ENCODE measurements at places on chromosomes 4 and X. TPM values are rescaled to one million over a fixed set of nuclear protein-coding genes. Genes with fewer than 3 reads are reported as not detected.

RHOXF2B gene
- total RNA-seq: not detected

PDE5A gene
- 0.11 TPM for total RNA-seq

CCDC110 gene
- 0.34 TPM for total RNA-seq

PDZD4 gene
- 26.8 TPM for total RNA-seq

MAGED4 gene
- 0.58 TPM for total RNA-seq

CSAG1 gene
- total RNA-seq: not detected

WWC2 gene
- total RNA-seq: 4.9 TPM

GABRG1 gene
- total RNA-seq: not detected

GRCh38 chr4:71932941-71933340 is 98.9 kb upstream of the NPFFR2 start:
- no peak overlapping the region for H3K4me3 ChIP-seq
- no peak overlapping the region for H3K27ac ChIP-seq
- DNase-seq: no peak

DNA sequence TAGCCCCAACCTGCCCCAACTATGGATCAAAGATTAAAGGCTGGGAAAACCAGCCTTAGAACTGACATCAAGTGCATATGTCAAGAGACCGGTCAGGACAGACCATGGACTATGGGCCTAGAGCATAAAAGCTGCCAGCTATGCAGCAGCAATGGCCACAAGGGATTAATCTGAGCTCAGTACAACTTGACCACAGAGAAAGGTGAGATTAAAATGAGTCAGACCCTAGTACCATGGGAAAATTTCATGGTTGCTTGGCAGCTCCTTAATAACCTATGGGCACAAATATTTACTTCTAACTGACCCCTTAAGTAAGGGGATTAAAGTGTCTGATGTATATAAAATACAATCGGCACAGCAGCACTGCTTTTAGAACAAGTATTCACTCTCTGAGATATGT is 54.4 kb downstream of the CBR4 start:
- DNase-seq: no peak
- H3K4me3 ChIP-seq: no peak overlapping the region
- H3K27me3 ChIP-seq: no peaks in the 10 kb centered on the region
- H3K4me1 ChIP-seq: no peaks in the 10 kb centered on the region
- no peaks in the 10 kb centered on the region for H3K36me3 ChIP-seq

DNA sequence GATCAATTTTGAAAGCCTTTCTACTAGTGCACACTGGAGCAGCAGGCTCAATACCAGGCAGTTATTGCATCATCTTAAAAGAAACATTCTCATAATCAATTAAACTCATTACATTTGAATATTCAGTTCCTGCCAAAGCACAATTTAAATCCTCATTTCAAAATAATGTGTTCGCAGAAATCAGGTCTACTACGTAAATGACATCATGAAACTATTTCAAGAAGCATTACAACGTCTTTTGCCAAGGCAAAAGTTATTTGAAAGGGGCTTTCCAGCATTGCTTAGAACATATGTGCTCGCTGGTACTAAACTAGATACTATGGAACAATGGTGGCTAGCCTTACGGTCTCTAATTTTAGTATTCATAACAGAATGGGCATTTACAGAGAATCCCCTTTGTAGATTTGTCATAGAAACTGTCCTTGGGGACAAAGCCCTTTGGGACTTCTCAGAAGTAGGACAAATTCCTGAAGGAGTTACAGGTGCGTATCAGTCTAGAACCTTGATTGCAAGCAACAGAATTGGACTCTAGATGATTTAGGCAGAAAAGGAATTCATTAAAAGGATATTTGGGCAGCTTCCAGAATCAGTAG is 27.6 kb upstream of the HUWE1 start:
- no peaks in the 10 kb centered on the region for H3K36me3 ChIP-seq
- H3K4me3 ChIP-seq: peak overlapping the region; percentile 43
- H3K27ac ChIP-seq: peak overlapping the region; percentile 92
- H3K27me3 ChIP-seq: no peaks in the 10 kb centered on the region
- peaks cover 56% of the 10 kb centered on the region for H3K4me1 ChIP-seq
- DNase-seq: no peak

DNA sequence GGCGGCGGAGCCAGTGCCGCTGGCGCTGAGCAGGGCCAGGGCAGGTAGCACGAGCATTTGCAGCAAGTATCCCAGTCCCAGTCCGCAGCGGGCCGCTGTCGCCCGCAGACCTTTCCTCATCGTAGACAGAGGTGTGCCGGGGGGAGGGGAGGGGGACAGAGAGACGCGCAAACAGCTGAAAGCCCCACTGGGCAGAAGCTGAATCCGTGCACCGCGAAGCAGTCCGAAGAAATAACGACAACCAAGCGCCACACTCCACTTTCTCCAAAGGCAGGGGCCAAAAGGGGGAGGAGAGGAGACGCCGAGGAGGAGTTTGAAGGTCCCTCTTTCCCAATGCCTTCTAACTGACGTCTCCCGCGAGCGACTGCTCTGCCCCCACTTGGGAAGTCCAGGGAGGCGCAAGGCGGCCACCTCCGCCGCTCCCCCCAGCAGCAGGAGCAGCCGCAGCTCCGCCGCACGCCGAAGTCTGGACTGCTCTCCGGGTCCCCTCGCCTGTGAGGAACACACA is at the start of gene UNC5C:
TSS of gene UNC5C (minus strand) at position 236 of the 508 bp plus-strand sequence.
- no peak within 1 kb of the TSS for H3K27ac ChIP-seq
- peak within 1 kb of the TSS; percentile 42 for H3K4me3 ChIP-seq
- H3K27me3 ChIP-seq: peaks cover 46% of the 10 kb centered on the region
- H3K4me1 ChIP-seq: peaks cover 20% of the 10 kb centered on the region

- no peaks in the 10 kb centered on the region for H3K4me1 ChIP-seq
- no peak overlapping the region for H3K4me3 ChIP-seq
- H3K27ac ChIP-seq: no peak overlapping the region
- DNase-seq: no peak
- H3K27me3 ChIP-seq: no peaks in the 10 kb centered on the region
These were observed 119.0 kb upstream of the SLC6A14 start for GRCh38 chrX:116317409-116317808.

- H3K4me3 ChIP-seq: no peak overlapping the region
- H3K27me3 ChIP-seq: no peaks in the 10 kb centered on the region
- no peaks in the 10 kb centered on the region for H3K4me1 ChIP-seq
- no peak for DNase-seq
These were observed 17.3 kb downstream of the F11 start for GRCh38 chr4:186283311-186283710.

- peaks cover 14% of the 10 kb centered on the region for H3K4me1 ChIP-seq
- no peak overlapping the region for H3K4me3 ChIP-seq
- H3K27me3 ChIP-seq: no peaks in the 10 kb centered on the region
- no peak overlapping the region for H3K27ac ChIP-seq
- no peak for DNase-seq
These were observed 37.7 kb downstream of the ARHGEF9 start for GRCh38 chrX:63747331-63747730.

DNA sequence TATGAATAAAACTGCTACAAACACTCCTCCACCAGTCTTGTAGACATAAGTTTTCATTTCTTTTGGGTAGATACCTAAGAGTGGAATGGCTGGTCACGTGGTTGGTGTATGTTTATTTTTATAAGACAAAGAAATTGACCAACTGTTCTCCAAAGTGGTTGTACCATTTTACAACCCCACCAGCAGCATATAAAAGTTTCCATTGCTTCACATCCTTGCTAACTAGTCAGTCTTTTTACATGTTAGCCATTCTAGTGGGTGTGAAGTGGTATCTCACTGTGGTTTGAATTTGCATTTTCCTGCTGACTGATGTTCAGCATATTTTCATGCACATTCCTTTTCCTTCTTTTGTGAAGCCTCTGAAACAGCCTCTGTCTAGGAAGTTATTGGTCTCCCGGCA is 76.2 kb upstream of the ADGRG2 start:
- H3K4me1 ChIP-seq: no peaks in the 10 kb centered on the region
- H3K27ac ChIP-seq: no peak overlapping the region
- H3K4me3 ChIP-seq: no peak overlapping the region
- H3K27me3 ChIP-seq: no peaks in the 10 kb centered on the region
- peak; percentile 36 for DNase-seq
- H3K36me3 ChIP-seq: no peaks in the 10 kb centered on the region

DNA sequence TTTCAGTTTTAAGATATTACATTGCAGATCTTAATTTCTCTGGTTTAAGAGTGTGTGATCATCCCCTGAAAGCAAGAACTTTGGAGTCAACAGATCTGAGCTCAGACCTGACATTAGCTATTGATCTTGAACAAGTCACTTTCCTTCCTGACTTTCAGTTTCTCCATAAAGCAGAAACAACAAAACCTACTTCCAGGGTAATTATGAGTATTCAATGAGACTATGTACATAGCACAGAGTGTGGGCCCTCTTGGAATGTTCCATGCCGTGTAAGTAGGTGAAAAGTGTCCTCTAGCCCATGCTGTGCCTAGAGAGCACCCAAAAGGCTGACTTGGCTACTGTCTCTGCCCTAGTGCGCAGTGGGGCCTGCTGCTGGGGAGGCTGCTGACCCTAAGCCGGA is 188.0 kb upstream of the RPL34 start:
- H3K27me3 ChIP-seq: no peaks in the 10 kb centered on the region
- no peak overlapping the region for H3K4me3 ChIP-seq

DNA sequence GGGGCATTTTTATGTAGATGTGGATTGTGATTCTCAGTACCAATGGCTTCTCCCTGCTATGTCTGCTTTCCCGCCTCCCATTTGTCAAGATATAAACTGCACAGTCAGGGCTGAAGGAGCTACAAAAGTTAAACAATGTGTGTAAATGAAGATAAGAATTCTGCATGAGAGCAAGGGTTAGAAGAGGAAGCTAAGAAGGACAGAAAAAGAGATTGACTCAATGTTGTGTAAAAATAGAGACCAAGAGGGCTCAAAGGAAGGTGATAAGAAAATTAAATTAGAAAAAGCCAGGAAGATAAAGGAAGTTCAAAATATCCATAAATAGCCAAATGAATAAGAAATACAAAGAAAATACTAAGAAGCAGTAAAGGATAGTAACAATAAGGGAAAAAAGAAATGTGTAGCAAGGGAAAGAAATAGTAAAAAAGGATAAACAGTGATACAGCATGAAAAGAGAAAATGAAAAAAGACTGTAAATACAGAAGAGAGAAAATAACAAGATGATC is 82.5 kb downstream of the AMELX start:
- no peaks in the 10 kb centered on the region for H3K36me3 ChIP-seq
- H3K4me1 ChIP-seq: no peaks in the 10 kb centered on the region
- no peak for DNase-seq
- H3K27me3 ChIP-seq: no peaks in the 10 kb centered on the region
- no peak overlapping the region for H3K27ac ChIP-seq
- no peak overlapping the region for H3K4me3 ChIP-seq

DNA sequence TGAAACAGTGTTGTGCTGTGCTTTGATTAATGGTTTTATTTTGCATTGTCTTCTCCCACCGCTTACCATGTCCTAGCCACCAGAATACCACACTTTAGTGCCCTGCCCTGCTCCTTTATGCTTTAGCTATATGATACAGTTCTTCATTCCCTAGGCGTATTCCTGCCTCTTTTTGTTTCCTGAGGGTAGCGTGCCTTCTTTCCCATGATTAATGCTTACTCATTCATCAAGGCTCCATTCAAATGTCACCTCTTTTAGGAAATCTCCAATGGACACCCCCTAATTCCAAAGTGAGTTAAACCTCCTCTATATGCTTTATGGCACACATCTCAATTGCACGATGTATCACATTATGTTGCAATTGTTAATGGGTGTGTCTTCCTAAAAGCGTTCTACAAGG is 46.3 kb downstream of the SPANXD start:
- DNase-seq: no peak
- H3K27me3 ChIP-seq: no peaks in the 10 kb centered on the region
- H3K4me1 ChIP-seq: no peaks in the 10 kb centered on the region
- no peak overlapping the region for H3K27ac ChIP-seq
- H3K4me3 ChIP-seq: no peak overlapping the region

GRCh38 chr4:104868533-104868932 is 278.1 kb upstream of the TET2 start:
- H3K27ac ChIP-seq: no peak overlapping the region
- no peaks in the 10 kb centered on the region for H3K27me3 ChIP-seq
- no peak overlapping the region for H3K4me3 ChIP-seq
- no peaks in the 10 kb centered on the region for H3K4me1 ChIP-seq
- DNase-seq: no peak
- no peaks in the 10 kb centered on the region for H3K36me3 ChIP-seq

DNA sequence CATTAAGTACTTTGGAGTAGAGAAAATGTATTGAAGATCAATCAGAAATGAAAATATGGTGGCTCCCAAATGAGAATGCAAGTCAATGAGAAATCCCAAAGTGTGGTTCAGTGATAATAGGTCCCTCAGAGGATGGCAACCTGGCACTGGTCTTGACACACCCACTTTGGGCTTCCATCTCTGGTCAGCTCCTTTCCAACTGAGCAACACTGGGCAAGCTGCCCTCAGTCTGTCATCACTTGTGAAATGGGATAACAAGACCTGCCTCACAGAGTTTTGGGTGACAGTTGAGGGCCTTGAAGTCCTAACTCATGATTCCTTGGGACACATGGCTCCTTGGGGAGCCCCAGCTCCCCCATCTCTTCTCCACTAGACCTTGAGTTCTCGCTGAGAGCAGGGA is 29.0 kb upstream of the MAMLD1 start:
- no peak overlapping the region for H3K27ac ChIP-seq
- peaks cover 3% of the 10 kb centered on the region for H3K4me1 ChIP-seq
- DNase-seq: no peak
- no peak overlapping the region for H3K4me3 ChIP-seq

GRCh38 chrX:20244931-20245330 is 21.8 kb downstream of the RPS6KA3 start:
- peaks cover 3% of the 10 kb centered on the region for H3K4me1 ChIP-seq
- H3K27ac ChIP-seq: no peak overlapping the region
- H3K27me3 ChIP-seq: no peaks in the 10 kb centered on the region
- no peak for DNase-seq

DNA sequence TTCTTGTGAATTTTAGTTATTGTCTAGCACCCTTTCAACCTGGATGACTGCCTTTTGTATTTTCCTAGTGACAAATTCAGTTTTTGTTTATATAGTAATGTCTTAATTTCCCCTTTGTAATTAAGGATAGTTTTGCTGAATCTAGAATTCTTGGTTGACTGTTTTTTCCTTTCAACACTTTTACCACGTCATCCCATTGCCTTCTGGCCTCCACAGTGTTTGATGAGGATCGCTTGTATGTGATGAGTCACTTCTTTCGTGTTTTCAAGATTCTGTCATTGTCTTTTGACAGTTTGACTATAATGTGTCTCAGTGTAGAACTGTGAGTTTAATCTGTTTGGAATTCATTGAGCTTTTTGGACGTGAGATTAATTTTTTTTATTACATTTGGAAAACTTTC is 30.1 kb downstream of the KDM6A start:
- H3K27me3 ChIP-seq: no peaks in the 10 kb centered on the region
- H3K4me1 ChIP-seq: peaks cover 17% of the 10 kb centered on the region
- no peak overlapping the region for H3K27ac ChIP-seq
- no peak for DNase-seq
- H3K4me3 ChIP-seq: no peak overlapping the region

DNA sequence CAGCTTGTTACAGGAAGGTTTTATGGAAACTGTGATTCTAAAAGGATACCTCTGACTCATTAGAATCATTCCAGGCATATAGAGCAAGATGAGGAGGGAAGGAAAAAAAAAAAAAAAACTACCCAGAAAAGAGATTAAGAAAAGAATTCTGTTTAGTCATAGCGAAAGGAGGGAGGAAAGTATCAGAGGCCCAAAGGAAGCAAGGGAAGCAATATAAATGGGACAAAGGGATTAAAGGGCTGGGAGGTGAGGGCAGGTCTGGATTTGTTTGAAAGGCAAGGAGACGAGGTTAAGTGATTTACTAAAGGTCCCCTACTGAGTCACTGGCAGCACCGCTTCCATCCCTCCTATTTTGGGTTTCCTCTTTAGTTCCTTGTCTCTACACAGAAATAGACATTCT is 88.6 kb upstream of the IL1RAPL1 start:
- H3K36me3 ChIP-seq: no peaks in the 10 kb centered on the region
- H3K27me3 ChIP-seq: no peaks in the 10 kb centered on the region
- H3K27ac ChIP-seq: no peak overlapping the region
- no peak overlapping the region for H3K4me3 ChIP-seq

GRCh38 chr4:55125763-55126541 is 557 bp upstream of the KDR start:
- peaks cover 18% of the 10 kb centered on the region for H3K27me3 ChIP-seq
- DNase-seq: no peak
- H3K4me1 ChIP-seq: no peaks in the 10 kb centered on the region
- H3K4me3 ChIP-seq: no peak overlapping the region

Data from CD4-positive, alpha-beta T cell (primary cell).